NCI-H1092 treated with DMSO at 0.1 percent for 48 hours (cell line): ENCODE measurements at places on chromosomes 5 and 9.

GRCh38 chr9:113652355-113653152 is 189.0 kb downstream of the RGS3 start:
- no peak for DNase-seq

DNA sequence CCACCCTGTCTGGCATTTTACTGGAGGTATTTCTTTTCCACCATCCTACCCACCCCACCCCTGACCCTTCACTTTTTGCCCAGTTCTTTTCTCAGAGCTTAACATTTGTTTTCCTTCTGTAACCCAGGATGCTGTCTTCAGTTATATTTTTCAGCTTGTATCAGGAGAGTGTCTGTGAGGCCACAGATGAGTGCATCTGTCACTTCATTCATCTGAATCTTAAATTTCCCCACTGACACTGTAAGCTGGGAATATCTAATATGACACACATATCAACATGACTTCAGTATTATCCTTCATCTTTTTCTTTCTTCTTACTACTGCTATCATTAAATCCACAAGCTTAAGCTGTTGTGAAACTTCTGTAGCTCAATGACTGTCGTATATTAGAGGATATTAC is 4.9 kb downstream of the MARCHF3 start:
- DNase-seq: no peak

GRCh38 chr9:81538890-81539289 is 150.5 kb downstream of the TLE1 start:
- DNase-seq: no peak

DNA sequence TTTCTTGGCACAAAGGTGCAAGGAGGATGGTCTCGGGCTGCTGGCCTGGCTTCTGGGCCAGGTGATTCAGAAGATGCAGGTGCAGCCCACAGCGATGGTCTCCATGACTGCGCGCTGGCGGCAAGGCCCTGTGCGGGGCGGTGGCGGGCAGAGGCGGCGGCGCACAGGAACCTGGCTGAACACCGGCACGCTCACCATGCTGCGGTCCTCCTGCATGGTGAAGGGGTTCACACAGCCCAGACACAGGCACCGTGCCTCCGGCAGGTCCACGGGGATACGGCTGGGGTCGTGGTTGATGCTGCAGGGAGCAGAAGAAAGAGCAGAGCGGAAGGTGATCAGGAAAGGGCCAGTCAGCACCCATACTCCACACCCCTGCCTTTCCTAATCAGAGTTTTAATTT is 4.8 kb downstream of the IL17B start:
- DNase-seq: no peak

DNA sequence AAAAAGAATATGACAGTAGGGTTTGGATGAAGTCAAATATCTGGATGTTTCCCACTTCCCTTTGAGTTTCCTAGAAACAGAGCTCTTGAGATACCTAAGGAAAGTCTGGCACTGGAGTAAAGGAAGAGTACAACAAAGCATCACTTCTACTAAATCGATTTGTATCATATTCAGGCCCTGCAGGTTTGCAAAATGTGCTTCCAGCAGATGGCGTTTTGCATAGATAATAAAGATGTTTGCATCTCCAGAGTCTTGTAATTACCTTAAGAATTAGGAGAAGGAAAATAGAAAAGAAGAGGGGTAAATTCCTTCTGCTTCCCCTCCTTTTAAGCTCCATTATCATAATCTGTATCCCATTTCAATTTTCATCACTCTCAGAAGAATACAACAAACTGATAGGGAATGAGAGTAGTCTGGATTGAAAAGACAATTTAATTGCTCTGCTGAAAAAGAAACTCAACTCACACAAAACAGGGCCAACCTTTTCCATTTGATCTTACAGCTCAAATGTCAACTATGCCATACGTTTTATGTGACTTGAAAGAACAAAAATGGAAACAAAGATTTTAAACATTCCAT is 380.4 kb downstream of the PTPRD start:
- DNase-seq: no peak

- no peak for DNase-seq
Measured at GRCh38 chr5:127804886-127805426, 101.8 kb downstream of the CCDC192 start.

DNA sequence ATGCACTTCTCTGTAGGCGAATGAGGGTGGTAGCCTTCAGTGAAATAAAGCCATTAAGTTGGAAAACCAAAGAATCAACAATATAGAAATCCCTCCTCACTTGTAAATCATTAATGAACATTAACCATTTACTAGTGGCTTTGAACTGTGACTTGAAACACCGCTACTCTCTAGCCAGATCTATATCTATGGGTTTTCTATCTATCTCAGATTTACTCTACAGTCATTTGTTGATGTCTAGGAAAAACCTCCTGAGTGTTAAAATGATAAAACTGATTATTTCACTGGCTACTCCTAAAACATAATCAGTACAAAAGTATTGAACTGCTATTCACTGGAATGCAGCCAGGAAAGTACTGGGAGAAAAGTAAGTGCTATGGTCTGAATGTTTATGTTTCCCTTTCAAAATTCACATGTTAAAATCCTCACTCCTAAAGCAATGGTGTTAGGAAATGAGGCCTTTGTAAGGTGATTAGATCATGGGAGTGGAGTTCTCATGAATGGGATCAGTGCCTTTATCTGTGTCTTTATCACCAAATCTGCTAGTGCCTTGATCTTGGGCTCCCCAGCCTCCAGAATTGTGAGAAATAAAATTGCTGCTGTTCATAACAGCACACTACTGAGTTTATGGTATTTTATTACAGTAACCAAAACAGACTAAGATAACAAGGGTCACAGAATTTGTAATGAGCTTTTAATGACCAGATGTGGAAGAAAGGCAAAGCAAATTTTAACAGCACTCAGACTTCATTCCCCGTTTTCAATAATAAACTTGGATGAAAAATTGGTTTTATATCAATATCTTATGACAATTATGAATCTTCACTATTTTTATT is 8.6 kb upstream of the OXCT1 start:
- no peak for DNase-seq

DNA sequence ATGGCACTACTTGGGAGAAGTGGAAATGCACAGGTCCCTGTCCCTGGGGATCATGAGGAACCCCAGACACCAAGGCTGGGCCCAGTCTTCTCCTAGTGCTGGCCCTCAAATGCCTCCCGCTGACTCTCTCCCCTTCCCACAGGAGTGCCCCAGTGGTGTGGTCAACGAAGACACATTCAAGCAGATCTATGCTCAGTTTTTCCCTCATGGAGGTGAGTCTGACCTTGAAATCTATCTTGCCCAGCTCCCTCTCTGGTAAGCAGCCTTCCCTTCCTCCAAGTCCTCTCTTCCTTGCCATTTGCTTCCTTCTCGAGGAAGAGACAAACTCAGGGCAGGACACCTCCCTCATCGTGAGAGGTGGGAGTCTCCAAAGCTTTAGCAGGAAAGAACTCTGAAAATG is 63.3 kb upstream of the GABRP start:
- no peak for DNase-seq

GRCh38 chr5:178232124-178232919 is at the start of gene PHYKPL:
Gene PHYKPL (minus strand): TSS chr5:178232802. CDS start chr5:178232550, 252 bp downstream.
- DNase-seq: peak; percentile 28

GRCh38 chr9:95552814-95553546 is 36.2 kb upstream of the PTCH1 start:
- no peak for DNase-seq

GRCh38 chr9:112115970-112116753 is 58.9 kb downstream of the SUSD1 start:
- DNase-seq: no peak

DNA sequence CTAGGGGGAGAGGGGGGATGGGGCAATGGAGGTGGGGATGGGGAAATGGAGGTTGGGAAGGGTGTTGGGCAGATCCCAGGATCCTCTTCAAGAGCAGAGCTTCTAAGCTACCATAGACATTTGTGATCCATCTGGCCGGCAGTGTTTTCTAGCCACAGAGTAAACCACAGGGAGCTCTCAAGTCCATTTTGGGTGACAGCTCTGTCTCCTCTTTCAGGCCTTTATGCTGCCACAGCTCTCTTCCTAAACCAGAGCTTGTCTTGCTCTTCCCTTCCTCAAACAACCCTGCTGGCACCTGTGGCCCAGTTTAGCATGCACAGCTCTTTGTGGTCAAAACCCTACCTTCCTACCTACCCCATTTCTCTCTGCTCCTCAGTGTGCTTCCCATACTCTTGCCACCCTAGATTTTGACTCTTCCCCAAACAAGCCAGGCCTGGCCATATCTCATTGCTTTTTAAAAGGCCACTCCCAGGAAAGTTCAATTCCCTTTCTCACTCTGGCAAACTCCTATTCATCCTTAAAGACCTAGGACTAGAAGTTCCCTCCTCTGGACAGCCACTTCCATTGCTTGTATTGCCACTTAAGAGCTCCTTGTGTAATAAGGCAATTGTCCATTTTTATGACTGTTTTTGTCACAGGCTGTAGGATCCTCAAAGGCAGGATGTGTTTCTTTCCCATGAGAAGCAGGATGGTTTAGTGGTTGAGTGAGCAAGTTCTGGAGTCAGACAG is 84.3 kb upstream of the PANK3 start:
- no peak for DNase-seq

DNA sequence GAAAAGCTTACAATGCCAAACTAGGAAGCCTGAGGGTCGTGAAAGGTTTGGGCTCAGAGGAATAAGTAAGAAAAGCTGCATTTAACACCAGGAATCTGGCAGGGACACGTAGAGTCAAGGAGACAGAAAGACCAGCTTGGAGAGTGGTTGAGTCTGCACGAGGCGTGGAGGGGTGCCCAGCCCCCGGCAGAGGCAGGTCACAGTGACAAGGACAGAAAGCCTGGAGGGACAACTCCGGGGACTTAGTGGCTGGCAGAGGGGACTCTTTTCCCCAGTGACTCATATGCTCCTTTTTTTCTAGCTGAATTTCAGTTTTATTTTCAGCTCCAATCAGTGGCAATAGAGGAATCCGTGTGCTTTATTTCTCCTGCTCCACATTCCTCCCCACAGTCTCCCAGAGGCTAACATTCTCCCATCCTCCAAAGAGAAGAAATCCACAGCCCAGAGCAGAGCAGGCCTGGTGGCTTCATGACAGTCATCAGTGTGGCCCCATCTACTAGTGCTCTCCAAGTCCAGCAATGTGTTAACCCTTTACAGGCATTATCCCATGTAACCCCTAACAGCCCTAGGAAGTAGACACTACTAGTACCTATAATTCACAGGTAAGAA is 80.7 kb downstream of the KCNIP1 start:
- DNase-seq: no peak

DNA sequence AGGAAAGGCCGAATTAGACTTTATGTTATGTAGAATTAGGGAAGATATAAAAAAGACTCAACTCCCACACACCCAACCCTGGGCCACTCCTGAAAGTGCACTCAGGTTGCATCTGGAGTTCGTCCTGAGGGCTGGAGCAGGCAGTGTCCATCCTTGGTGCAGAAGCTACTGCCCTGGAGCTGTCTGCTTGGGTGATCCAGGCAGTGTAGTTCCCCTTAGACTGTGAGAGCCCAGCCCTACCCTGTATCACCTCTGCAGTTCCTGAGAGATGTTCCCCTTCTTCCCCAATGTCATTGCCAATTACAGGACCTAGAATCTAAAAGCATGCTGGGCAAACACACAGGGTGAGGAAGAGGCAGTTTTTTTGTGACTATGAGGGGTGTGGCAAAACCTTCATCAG is 368.3 kb upstream of the ST8SIA4 start:
- DNase-seq: no peak

DNA sequence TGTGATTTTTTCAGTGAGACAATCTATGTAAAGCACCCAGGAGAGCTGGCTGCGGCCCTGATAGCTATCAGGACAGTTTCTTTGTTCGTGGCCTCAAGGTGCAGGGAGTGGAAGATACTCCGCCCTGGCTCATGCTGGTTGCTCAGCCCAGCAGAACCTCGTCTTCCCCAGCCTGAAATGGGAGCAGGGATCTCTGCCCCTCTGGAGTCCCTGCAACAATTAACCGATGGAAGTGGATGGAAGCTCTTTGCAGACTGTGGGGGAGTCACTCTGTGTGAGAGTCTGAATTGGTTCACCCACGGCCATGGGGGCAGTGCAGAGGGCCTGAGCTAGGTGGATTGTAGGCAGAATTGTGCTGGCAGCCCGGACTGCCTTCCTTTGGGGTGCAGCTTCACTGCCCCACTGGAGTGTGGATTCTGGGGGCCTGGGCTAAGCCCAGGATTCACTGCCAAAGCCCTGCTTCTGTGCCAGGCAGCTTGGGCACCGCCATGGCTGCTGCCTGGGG is 2.8 kb downstream of the AIF1L start:
- DNase-seq: no peak

DNA sequence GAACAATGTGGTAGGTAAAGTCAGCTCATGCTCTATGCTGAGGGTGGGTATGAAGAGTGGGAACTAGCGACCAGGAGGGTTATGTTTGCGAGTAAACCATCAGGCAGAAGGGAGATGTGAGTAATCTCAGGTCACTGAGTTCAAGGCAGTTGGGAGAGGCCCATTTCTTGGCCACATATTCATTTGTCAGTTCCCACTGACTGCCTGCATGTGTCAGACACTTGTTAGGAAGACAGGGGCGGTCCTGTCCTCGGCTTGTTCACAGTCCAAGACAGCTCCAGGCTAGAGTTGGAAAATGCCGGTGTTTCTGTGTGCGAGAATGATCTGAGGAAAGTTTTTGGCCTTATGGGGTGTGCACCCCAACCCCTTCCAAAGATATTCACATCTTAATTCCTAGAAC is 48.6 kb upstream of the GDNF start:
- DNase-seq: no peak

DNA sequence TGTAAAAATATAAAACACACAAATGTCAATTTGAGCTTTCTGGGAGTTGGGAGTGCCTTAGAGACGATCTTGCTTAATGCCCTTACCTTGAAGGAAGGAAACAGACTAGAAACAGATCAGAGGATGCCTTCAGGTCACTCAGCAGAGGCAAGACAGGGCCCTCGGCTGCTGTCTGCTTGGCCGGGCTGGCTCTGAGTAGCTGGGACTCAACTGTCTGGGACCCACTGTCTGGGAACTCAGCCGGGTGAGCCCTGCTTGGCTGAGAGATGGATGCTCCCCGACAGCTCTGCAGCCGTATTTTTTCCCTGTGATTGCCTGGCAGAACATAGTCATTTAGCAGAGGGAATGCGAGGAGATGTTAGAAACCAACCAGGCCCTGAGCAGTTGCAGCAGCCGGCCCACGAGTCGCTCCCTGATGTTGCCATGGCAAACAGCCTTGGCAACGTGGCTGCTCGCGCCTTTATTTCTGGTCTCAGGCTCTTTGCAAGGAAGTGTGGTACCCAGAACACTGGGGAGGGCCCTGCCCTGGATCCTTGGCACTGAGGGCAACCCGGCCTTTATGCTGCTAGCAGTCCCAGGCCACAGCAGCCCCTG is 10.9 kb downstream of the PPARGC1B start:
- DNase-seq: no peak

GRCh38 chr5:180521101-180521500 is 26.9 kb downstream of the CNOT6 start:
- no peak for DNase-seq

DNA sequence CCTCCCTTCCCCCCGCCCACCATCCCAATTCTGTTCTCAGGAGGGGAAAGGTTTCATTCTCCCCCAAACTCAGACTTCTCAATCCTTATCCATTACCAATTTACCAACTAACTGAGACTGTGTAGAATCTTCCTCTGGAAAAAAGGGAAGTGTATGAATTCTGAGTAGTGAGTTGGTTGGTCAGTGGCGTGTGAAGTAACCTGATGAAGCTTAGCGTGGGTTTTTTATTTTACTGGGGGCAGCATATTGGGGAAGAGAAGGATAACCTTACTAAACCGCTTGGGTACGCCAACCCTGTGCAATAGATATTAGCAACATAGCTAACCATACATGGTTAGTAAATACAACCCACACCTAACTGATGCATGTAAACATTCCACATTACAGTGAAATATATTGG is 1.1 kb upstream of the DNAJC21 start:
- no peak for DNase-seq

GRCh38 chr5:148585988-148586387 is 68.3 kb downstream of the HTR4 start:
- DNase-seq: no peak

GRCh38 chr9:107462691-107463090 is 26.9 kb downstream of the KLF4 start:
- DNase-seq: no peak
